Adrenal gland (tissue), 19 donors: ENCODE measurements at places on chromosomes 2 and 18. TPM values are rescaled to one million over a fixed set of nuclear protein-coding genes. Genes with fewer than 3 reads are reported as not detected.
A peak's percentile ranks its signal among the peaks of the same experiment; 100 is the strongest.

SERPINE2 gene
- total RNA-seq = 27.2 TPM

IL36B gene
- total RNA-seq = not detected

SLC16A14 gene
- 19.6 TPM for total RNA-seq

GCG gene
- total RNA-seq = not detected

CD207 gene
- total RNA-seq = not detected

- no peak for DNase-seq
Measured at GRCh38 chr2:140658760-140659692, 1471.8 kb downstream of the LRP1B start.

GRCh38 chr2:11904029-11904428, 157.6 kb downstream of the LPIN1 start:
- DNase-seq = no peak

- DNase-seq = no peak
Measured at GRCh38 chr18:3345452-3345851, 83.5 kb downstream of the MYL12B start.

GRCh38 chr2:39379643-39380524, 57.2 kb downstream of the MAP4K3 start:
- DNase-seq = peak; percentile 22

DNA sequence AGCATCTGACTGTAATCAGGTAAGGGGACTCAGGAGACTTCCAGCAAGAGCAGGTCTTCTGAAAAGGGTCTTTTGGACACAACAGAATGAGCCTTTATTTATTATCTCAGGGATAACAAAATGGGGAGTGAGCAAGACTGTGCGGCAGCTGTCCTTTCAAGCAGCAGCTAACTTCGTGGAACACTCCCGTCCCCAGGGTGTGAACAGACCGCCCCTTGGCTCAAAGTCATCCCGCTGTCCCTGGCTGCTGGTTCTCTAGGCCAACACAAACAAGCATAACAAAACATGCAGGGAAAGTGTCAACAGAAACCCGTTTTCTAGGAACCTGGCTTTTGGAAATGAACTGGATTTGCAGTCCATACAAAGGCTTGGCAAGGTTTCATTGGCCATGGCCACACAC, 787.9 kb upstream of the FANCL start:
- peak; percentile 7 for DNase-seq

DNA sequence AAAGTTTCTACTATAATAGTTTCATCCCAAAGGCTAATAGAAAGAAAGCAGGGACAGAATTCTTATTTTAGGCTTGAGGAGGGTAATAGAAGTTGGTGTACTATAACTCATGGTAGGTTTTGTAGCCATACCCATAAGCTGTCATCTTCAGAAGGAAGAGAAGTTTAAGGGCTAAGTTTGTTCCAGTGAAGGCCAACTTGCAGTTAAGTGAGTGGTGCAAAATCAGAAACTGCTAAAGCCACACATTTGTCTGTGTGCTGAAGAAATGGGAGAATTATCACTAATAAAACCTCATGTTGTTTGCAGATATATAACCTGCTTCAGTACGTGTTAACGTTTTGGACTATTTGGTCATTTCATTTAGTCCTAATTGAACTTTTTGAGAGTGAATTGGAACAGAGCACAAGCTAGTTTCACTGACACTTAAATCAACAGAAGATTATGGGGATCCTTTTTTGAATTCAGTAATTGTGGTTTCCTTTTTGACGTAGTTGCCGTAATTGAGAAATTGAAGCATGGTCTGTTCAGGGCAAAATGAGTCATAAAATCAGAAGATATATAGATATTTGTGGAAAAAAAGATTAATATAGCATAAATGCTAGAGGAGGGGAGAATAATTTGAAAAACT, 69.1 kb downstream of the PHLPP1 start:
- DNase-seq = no peak

DNA sequence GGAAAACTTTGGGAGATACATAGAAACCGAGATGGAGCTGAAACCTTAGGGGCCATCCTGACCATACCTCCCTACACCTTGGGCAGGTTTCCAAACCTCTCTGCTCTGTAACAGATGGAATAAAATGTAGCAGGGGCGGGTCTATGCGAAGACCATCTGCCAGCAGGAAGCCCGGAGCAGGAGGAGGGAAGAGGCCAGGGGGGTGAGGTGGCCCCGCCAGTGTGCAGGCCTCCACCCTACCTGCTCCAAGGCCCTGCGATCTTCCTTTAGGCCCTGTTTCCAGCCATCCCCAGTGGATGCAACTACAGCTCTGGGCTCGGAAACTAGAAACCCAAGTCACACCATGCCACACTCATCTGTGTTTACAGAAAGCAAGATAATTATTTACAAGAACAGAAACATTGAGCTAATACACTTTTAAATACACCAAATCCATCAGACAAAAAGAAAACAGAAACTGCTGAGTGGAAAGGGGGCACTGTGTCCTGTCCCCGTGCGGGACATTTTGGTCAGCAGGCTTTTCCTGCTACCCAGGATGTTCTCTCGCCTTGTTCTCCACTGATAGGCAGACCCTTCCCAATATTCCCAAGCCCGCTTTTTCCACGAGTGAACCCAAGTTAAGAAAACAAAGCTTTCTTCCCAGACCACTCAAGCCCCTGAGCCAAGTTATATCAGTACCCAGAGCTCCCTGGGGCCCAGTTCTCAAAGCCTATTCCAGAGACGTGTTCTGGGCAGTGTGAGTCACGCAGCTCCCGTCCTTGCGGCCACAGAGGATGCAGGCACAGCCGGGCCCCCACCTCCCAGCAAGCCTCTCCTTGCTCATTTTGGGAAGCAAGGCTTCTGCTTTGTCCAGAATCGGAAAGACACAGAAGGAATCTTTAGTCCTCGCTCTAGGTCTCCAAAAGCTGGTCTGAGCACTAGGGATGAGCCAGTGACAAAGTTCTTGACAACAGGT, 17.3 kb downstream of the CIB4 start:
- peak; percentile 82 for DNase-seq

- no peak for DNase-seq
Measured at GRCh38 chr2:168536925-168537466, 80.9 kb downstream of the CERS6 start.
